Lung microvascular endothelial cell (primary cell): ENCODE measurements at places on chromosomes 16 and 17.

DNA sequence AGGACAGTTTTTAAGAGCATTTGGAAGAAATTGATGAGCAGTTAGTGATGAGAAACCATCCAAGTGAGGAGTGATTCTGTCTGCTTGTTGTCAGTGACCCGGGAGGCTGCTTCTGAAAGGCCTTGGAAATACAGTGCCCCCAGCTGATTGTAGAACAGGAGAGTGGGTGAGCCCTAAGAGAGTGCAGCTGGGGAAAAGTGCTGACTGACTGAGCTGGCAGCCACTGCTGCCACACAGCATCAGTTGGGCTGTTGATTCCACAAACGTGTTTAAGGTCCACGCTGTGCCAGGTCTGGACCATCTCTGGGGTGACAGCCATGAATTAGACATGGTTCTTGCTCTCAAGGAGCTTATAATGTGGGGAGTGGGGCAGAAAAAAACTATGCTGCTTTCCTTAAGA, 18.9 kb downstream of the NUP93 start:
- no peak for DNase-seq

DNA sequence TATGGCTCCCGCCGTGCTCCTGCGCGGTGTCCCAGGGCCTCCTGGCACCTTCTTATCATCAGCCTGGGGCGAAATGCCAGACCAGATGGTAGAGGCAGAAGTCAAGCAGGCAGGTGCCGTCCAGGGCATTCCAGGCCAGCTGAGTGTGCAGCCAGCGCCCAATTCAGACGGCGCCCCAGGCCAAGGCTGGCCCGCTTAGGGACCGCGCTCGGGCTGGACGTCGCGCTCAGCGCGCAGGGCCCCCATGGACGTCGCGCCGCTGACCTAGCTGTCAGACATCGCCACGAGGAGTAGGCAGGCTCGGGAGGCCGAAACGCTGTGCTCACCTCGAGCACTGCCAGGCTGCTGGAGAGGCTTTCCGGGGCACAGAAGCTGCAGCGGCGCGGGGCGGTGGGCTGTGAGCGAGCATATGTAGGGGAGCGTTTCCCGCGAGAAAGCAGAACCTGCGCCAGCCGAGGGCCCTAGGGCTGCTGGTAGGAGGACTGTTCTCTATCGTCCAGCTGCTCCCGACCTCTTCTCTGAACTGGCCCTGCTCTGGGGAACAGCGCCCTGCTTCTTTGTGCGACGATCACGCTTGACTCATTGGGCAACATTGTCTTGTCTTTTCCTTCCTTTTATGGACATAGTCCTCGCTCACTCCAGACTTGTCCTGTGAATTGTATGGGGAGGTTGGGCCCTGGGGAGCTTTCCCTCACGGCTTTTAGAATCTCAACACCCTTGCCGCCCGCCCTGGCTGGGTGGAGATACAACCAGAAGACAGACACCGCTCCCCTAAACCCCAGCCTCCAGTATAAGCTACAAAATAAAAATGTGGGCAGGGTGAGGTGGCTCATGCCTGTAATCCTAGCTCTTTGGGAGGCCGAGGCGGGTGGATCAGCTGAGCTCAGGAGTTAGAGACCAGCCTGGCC, 8.4 kb upstream of the CA4 start:
- no peak for DNase-seq

DNA sequence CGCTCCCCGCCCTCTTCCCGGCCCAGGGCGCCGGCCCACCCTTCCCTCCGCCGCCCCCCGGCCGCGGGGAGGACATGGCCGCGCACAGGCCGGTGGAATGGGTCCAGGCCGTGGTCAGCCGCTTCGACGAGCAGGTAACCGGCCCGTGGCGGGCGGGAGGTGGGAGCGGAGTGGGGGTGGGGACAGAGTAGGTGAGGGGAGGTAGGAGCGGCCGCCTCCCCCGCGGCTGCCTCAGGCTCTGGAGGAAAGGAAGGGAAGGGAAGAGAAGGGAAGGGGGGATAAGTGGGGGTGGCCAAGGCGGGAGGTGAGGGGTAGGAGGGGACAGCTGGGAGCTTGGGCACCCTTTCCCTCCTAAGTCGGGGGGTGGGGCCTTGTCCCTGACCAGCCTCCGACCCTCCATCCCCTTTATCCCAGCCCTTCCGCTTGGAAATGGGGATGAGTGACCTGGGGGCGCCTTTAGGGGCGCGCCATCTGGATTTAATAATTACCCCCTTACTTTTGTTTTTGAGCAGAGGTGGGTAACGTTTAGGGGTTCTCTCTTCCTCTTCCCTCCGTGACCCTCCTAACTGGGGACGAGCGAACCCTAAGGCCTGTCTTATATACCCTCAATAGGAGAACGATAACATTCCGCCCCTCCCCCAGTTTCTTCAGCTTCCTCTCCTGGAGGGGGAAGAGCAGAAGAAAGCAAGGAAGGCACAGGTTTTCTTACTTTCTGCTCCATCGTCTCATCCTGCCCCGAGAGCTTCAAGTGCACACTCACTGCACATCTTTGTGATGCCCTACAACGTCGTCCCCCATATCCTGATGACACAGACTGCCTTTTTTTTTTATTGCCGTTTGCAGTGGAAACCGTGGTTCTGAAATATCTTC, 694 bp downstream of the NF1 start:
- DNase-seq: peak; percentile 44

DNA sequence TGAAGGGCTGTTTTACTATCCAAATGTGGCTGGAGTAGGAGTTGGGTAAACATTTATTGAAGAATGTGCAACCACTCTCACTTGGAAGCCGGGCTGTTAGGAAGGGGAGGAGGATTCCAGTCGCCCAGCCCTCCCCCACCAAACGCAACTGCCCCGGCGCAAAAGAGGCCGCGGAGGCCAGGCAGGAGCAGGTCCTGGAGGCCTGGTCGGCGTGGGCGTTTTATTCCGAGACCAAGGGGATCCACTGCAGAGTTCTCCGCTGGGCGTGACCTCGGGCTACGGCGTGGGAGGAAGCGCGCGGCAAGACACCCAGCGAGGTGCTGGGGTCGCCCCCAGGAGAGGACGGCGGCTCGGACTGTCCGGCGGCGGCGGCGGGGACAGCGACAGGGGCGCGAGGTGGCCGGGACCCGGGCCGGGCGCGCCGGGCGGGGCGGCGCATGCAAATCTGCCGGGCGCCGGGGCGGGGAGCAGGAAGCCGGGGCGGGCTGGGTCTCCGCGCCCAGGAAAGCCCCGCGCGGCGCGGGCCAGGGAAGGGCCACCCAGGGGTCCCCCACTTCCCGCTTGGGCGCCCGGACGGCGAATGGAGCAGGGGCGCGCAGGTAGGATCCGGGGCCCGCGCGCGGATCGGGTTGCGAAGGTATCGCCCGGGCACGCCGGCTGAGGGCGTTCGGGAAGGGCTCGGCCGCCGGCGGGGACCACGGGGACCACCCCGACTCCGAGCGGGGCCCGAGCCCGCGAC, at the start of gene IL4R:
IL4R (plus strand) TSS at position 553 of the 739 bp plus-strand sequence. CDS start 26,230 bp downstream, outside the sequence.
- DNase-seq: peak; percentile 61

DNA sequence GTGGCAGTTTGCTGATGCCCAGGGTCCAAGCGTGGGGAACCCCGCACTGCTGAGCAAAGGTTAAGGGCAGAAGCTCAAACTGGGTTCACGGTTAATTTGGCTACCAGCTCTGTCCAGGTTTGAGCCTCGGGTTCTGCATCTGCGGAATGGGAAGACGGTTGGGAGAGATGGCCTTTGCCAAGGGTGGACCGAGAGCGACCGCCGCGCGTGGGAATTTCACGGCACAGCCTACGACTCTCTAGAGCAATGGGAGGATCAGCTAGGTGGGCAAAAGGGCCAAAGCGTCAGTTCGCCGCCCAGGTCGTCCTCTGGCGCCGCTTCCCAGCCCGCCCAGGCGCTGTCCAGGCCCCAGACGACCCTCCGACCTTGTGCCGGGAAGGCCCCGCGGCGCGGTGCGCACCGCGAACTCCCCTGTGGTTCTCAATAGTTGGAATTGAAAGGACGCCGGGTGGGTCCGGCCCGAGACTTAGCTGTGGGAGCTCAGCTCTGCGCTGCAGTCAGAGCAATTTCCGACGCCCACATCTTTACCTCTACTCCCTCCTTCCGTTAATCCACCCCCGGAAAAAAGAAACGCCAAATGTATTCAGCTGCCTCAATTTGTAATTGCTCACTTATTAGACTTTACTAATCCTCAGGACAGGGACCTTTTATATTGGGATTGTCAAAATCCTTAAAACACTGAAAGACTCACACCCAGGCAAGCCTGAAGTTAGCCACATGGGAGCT, 2.5 kb upstream of the HS3ST3B1 start:
- no peak for DNase-seq

DNA sequence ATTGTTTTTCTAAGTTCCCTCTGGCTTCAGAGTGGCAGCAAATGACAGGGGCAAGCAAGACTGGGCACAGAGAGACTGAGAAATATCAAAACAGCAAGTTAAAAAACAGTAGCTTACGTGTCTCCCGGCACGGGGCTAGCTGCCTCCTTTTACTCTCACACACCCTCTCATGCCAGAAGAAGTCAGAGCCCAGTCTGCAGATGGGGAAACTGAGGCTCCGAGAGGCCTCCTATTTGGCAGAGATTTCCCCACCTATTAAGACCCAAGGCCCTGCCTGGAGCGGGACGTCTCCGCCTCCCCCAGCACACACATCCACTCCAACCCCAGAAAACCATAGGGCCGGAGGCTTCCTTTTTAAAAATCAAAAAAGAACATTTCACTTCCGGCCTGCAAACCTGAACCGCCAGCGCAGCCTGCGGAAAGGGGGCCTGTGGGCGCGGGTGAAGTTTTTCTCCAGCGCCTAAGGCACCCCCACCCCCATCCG, 832 bp downstream of the CARHSP1 start:
- DNase-seq: peak; percentile 31
